Natural killer cell (primary cell): ENCODE measurements at places on chromosomes 6 and 20. TPM values are rescaled to one million over a fixed set of nuclear protein-coding genes. Genes with fewer than 3 reads are reported as not detected.

- H3K36me3 ChIP-seq: no peaks in the 10 kb centered on the region
- no peak for DNase-seq
- H3K4me3 ChIP-seq: no peak overlapping the region
These were observed 136.5 kb downstream of the SMOC2 start for GRCh38 chr6:168577496-168577895.

GRCh38 chr6:66930559-66931290 is 1223.7 kb upstream of the EYS start:
- H3K36me3 ChIP-seq: no peaks in the 10 kb centered on the region
- no peak overlapping the region for H3K4me3 ChIP-seq
- H3K4me1 ChIP-seq: no peaks in the 10 kb centered on the region
- H3K27me3 ChIP-seq: no peaks in the 10 kb centered on the region
- no peak overlapping the region for H3K27ac ChIP-seq
- DNase-seq: no peak

GRCh38 chr6:19753826-19754225 is 83.3 kb upstream of the ID4 start:
- no peak overlapping the region for H3K27ac ChIP-seq
- H3K4me3 ChIP-seq: no peak overlapping the region
- H3K36me3 ChIP-seq: no peaks in the 10 kb centered on the region
- no peaks in the 10 kb centered on the region for H3K27me3 ChIP-seq

The CYP39A1 gene
- not detected for total RNA-seq

DNA sequence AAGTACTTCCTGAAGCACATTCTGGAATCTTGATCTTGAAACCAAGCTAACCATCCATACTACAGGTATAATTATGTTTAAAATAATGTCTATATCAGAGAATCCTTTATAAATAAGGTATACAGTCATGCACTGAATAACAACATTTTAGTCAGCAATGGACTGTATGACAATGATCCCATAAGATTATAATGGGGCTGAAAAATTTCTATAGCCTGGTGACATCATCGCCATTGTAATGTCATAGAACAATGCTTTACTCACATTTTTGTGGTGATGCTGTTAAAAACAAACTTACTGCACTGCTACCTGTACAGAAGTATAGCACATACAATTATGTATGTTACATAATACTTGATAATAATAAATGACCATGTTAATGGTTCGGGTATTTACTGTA is 31.8 kb downstream of the RNF146 start:
- no peak for DNase-seq
- H3K27ac ChIP-seq: no peak overlapping the region
- no peak overlapping the region for H3K4me3 ChIP-seq
- no peaks in the 10 kb centered on the region for H3K27me3 ChIP-seq
- peaks cover 8% of the 10 kb centered on the region for H3K36me3 ChIP-seq
- H3K4me1 ChIP-seq: no peaks in the 10 kb centered on the region

DNA sequence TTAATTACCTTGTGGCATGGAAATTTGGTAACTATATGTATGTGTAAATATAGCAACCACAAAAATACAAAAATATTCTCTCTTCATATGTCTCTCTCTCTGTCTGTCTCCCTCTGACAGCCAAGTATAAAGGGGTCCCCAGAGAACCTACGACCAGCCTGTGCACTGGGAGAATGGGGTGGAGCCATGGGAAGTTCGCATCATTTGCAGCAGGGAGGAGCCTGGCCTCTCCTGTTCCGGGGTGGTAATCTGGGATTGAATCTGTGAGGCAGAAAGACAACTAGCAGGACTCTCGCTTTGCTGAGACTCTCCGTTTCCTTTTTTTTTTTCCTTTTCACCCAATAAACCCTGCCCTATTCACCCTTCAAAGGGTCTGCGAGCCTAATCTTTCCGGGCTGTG is 1109.1 kb downstream of the HACE1 start:
- DNase-seq: no peak
- H3K4me1 ChIP-seq: no peaks in the 10 kb centered on the region
- no peak overlapping the region for H3K4me3 ChIP-seq
- H3K27ac ChIP-seq: no peak overlapping the region

GRCh38 chr20:25139029-25139705 is 56.3 kb upstream of the ENTPD6 start:
- H3K4me1 ChIP-seq: no peaks in the 10 kb centered on the region
- H3K4me3 ChIP-seq: no peak overlapping the region
- DNase-seq: no peak
- H3K36me3 ChIP-seq: no peaks in the 10 kb centered on the region
- H3K27ac ChIP-seq: no peak overlapping the region
- H3K27me3 ChIP-seq: no peaks in the 10 kb centered on the region

GRCh38 chr20:48354903-48355302 is 472.9 kb downstream of the PREX1 start:
- H3K27ac ChIP-seq: no peak overlapping the region
- peaks cover 4% of the 10 kb centered on the region for H3K4me1 ChIP-seq
- DNase-seq: no peak
- H3K36me3 ChIP-seq: no peaks in the 10 kb centered on the region

DNA sequence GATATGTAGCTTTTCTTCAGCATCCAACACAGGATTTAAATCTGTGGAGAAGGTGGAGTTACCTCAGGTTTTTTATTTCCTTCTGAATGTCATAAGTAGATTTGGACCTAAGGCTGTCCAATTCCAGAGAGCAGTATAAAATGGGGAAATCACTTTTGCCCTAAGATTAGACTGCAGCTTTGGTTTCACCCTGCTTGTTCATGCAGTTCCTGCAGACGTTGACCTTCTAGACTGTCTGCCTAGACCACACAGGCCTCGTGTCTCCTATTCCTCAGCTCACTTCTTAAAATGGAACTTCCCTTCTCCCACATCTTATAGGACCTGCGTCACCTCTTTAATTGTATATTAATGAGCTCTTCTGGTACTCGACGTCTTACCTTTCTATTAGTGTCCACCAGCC is 26.0 kb upstream of the C6orf62 start:
- DNase-seq: no peak
- peaks cover 3% of the 10 kb centered on the region for H3K4me1 ChIP-seq
- no peaks in the 10 kb centered on the region for H3K36me3 ChIP-seq
- no peaks in the 10 kb centered on the region for H3K27me3 ChIP-seq
- no peak overlapping the region for H3K4me3 ChIP-seq
